Activated T-cell treated with anti-CD3 and anti-CD28 coated beads for 4 hours (primary cell): ENCODE measurements at places on chromosomes 2 and 18.

- no peak for DNase-seq
Measured at GRCh38 chr18:69401226-69401971, 711 bp downstream of the DOK6 start.

DNA sequence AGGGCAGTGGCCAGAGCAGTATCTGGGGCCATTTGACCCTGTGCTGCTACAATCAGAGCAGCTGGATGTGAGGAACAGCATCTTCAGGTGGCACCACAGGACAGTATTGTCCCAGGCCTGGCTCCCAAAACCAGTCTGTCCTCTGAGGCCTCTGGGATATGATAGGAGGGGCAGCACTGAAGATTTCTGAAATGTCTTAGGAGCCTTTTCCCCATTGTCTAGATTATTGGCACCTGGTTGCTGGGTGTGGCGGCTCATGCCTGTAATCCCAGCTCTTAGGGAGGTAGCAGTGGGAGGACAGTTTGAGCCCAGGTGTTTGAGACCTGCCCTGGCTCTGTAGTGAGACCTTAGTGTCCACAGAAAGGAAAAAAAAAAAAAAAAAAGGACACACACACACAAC lies 270.6 kb upstream of the FBXO11 start:
- no peak for DNase-seq

DNA sequence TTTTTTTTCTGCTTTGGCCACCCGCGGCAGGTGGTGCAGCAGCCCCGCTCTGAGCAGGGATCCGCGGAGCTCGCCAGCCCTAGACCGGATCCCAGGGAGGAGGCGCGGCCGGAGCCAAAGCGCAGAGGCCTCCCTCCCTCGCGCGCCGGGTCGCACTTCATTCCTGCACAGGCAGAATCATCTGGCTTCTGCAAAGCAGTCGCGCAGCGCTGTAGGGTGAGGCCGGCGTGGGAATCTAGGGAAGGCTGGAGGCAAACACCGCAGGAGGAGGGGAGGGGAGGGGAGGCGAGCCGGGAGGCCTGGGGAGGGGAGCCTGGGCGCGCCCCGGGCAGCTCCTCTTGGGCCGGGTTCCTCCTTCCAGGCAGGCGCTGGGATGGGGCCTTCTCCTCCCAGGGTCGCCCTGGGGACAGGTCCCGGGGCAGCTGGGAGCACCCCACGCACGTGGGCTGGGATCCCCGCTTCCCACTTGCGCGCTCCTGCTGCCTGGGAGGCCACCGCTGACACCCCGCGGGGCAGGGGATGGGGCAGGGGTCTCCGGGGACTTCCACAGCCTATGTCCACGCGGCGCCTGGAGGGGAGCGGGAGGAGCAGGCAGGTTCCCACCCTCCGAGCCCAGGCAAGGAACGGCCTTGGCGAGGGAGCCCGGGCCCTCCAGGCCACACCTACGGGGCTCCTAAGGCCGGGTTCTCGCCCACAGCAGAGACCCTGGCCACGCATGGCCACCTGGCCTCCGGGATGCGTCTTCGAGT lies 45.0 kb downstream of the MBP start:
- DNase-seq, result no peak

GRCh38 chr18:52289392-52289791 lies 50.6 kb upstream of the DCC start:
- no peak for DNase-seq

GRCh38 chr18:50075772-50076171 lies 119.2 kb downstream of the MYO5B start:
- no peak for DNase-seq

GRCh38 chr2:135904341-135904989 lies 28.2 kb upstream of the MCM6 start:
- no peak for DNase-seq

- no peak for DNase-seq
Measured at GRCh38 chr18:28068207-28068606, 108.7 kb downstream of the CDH2 start.
